ENCODE measurements at places on chromosomes 12 and 14.

DNA sequence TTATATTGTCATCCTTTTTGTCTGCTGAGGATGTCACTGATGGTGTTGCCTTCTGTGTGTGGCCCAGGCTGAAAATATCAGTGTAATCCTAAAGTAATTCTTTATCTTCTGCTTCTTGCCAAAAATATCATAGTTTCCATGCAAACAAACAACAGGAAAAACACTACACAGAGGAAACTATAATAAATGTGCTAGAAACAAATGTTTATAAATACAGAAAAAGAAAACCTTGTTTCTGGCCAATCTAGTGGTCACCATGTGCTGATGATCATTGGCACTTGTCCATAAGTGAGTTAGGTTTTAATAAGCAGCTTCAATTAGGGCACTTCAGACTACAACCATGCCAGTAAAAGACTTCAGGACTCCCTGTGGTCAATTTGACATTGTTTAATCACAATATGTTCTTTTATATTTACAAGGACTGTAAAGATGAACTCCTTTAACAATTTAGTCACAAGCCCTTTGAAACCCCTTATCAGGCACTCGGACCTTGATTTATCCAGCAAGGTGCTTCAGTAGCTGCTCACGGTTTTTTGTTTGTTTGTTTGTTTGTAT is 124.8 kb downstream of the TMTC3 start:
- no peak for DNase-seq

GRCh38 chr12:68587448-68587873 is 23.2 kb upstream of the RAP1B start:
- no peak for DNase-seq

- no peak for DNase-seq
These were observed 133.4 kb upstream of the FGD4 start for GRCh38 chr12:32265951-32266350.

DNA sequence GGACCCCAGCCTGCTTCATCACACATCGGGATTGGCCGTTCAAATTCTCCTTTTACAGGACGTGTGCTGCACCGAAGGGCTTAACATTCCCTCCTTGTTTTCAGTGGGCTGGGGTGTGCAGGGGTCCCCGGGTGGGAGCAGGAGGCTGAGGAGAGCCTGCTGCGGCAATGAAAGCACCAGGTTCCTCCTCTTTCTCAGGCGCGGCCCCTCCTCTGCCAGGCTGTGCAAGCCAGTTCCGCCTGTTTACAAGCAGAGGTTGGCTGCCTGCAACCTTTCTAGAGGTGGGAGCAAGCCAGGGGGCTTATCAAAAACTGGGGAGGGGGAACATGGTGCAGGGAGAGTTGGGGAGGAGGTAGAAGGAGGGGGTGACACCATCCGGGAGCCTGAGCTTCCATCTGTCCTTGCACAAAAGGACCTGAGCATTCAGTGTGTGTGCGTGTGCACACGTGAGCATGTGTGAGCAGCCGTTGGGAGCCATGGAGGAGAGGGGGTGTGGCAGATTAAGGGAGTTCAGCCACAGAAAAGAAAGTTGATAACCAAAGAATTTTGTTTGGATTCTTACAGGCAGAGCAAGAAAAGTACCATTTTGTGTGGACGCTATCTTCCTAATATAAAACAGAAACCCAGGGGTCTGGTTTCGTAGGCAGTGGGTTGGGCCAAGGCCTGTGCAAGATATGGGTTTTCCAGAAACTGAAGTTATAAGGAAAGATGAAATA is 108.8 kb upstream of the RFLNA start:
- no peak for DNase-seq

- no peak for DNase-seq
These were observed 174.8 kb downstream of the APAF1 start for GRCh38 chr12:98819821-98820404.

DNA sequence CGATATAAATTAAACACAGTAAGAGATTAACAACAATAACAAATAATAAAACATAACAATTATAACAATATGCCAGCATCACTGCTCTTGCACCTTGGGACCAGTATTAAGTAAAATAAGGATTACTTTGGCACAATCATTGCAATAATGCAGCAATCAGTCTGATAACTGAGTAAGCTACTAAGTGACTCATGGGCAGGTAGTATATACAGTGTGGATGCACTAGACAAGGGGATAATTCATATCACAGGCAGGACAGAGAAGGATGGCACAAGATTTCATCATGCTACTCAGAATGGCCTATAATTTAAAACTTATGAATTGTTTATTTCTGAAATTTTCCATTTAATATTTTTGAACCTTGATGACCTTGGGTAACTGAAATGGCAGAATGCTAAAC is 290.7 kb downstream of the ALG10B start:
- no peak for DNase-seq

GRCh38 chr12:19449814-19450213 is 10.5 kb downstream of the AEBP2 start:
- no peak for DNase-seq

DNA sequence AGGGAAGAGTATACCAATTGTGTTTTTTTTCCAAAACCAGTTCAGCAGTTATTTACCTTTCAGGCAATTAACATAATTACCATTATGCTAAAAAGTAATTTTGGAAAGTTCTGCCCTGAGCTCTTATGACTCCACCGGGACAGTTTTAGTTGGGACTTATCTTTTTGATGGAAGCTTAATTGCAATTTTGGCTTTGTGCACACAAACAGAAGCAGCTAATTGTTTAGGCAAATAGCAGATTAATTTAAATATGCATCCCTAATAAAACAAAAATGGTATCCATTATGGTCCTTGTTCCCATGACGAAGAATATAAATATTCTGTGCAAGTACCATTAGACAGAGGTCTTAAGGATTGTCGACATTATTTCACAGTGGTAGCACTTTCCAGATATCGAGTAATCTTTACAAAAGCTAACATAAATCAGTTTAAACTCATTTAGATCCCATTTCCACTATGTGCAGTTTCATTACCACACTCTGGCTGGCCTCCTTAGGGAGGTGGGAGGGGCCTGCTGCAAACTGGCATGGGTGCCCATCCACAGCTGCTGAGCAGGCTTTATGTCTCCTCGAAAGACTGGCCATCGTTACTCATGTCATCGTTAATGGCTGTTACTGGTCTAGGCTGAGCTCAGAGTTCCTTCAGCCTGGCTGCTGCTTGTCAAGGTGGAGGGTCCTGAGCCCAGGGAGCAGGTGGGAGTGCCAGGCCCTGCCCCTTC is 68.2 kb downstream of the FBXW8 start:
- no peak for DNase-seq

GRCh38 chr14:24861083-24861630 is 188.8 kb downstream of the STXBP6 start:
- DNase-seq, result no peak

GRCh38 chr12:25317553-25317952 is 66.8 kb upstream of the KRAS start:
- no peak for DNase-seq

DNA sequence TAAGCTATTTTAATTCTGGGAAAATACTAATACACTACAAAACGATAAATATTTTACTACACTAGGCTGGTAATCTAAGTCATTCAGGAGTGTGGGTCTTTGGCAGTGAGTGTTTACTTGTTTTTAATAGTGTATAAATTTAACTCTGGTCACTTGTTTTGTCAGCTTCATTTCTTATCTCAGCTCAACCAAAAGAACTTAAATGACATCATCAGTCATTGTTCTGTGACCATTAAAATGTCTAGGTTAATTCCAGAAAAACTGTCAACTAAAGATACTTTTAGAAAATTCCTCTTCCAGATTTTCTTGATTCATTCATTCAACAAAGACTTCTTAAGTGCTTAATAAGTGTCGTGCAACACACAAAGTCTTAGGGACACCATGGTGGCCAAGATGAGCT is 102.8 kb downstream of the FOXN3 start:
- DNase-seq, result no peak

GRCh38 chr14:88604212-88604611 is 41.4 kb downstream of the ZC3H14 start:
- no peak for DNase-seq

DNA sequence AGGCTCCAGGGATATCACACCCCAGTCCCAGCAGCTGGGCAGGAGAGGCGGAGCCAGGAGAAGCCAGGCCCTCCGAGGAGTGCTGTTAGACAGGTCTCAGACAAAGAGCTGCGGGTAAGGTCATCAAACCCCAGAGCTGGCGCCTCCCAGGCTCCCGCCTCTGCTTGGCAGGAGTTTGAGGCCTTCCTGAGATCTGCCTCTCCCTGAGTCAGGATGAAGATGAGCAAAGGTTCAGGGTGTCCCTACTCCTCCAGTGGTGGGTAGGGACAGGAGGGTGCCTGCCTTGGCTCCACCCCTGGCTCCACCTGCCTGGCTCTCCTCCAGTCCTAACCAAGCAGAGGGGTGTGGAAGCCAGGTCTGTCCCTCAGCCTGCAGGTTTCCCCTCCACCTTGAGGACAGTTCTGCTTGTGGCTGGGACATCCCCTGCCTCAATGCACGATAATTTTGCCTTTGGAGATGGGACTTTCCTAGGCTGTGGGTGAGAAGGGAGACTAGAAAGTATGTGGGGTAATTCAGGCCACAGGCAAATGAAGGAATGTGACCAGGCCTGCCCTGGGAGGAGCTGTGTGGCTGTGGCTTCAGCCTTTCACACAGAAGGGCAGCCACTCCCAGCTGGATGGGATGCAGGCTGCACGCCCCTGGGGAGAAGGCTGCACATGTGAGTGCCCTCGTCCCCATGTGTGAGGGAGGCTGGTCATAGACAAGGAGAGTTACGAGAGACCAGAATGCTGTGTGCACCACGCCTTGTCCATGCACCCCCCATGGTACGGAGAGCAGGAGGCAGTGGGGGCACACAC is 2.2 kb downstream of the PLEKHG6 start:
- DNase-seq, result no peak

DNA sequence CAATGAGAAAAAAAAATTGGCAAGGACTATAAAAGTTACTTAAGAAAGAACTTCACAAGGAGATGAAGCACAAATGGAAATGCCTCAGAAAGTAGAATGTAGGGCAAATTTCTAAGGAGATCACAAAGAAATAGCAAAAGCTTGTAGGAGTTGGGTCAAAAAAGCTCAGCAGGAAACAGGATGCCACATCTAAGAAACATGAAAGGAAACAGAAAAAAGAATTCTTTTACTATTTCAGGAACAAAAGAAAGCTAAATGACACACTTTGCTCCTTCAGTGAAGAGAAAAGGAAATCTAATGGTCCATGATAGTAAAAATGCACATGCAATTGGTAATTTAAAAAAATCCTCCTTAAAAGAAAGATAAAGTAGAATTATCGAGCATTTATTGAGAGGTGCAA is 452.1 kb upstream of the GARIN6 start:
- DNase-seq, result no peak

- no peak for DNase-seq
These were observed 10.4 kb downstream of the MSI1 start for GRCh38 chr12:120358412-120359100.

- no peak for DNase-seq
These were observed 5.2 kb upstream of the KRT85 start for GRCh38 chr12:52372216-52373154.

- no peak for DNase-seq
These were observed 472 bp downstream of the MBD6 start for GRCh38 chr12:57522887-57523705.

DNA sequence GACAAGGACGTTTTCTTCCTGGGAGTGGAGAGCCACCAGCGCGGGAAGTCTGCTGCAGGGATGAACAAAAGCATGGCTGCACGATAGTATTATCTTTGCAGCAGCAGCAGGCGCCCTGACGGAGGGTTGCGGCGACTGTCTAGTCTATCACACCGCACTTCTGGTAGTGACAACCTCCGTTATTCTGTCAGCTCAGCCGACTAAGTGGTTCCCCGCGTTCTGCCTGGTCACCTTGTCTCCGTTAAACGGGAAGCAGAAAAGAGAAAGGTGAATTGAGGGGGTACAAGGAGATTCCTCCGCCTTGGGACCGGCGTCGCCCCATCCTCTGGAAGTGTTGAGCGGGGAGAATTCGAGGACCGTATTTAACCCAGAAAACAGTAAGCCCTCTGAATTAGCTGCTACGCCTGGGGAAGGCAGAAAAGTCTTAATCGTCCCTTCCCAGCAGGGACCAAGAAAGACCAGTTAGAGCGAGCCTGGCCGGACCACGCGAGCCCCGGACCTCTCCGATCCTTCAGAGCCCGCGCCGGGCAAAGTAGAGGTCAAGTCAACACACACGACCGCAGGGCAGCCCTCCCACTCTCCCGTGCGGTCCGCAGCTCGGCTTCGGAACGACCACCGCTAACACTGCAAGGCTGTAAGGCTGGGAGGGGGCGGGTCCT is 536 bp upstream of the DAAM1 start:
- DNase-seq, result peak; percentile 5

DNA sequence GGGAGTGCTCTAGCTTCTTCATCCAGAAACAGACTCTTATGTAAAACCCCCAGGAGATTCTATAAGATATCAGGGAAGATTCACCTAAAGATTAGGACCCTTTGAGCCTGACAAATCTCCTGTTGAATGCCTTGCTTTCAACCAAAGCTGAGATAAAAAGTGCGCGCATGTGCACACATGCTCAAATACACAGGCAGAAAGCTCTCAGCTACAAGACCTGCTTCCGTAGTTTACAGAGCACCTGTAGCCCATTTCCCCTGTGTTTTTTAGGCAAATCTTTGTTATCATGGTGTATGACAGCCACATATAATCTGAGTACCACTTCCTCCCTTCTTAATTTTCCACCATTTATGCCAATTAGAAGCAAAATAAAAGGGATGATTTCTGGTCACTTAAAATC is 866.9 kb downstream of the NRXN3 start:
- DNase-seq, result no peak

DNA sequence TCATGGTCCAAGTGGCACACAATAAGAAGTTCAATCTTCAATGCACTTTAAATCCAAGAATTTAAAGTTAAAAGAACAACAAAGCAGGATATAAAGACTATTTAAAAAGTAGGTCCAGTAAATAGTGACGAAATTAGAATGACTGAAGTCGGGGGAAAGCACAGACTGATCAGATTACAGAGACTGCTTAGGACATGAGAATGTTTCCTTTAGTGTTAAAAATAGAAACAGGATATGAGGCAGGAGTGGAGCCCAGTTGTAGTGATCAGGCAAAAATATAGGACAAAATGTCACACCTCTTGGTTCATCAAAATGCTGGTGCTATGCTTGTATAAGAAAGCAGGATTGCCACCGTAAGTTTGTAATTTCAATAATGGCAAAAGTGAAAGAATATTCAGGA is 52.2 kb upstream of the CD163 start:
- no peak for DNase-seq

- DNase-seq, result no peak
These were observed 17.6 kb upstream of the AMIGO2 start for GRCh38 chr12:47097276-47097896.

All from activated CD4-positive, CD25-positive, alpha-beta regulatory T cell (primary cell).